ENCODE measurements at places on chromosomes 11 and 22.

DNA sequence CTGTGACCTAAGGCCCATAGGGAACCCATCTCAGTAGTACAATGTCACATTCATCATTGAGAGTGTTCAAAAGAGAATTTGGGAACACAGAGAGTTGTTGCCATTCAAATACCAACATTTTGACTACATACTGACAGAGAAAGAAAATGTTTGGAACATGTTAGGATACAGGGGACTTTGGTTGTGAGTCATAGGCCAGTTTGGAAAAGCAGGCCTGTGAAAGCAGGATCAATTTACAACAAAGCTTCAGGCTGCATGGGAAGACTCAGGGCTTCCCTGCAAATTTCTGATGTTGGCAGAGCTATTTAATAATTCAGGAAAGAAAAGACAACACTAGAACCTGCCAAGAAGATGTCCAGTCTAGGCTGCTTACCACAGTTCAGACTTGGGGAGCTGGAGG, 374 bp downstream of the NLRP10 start:
- no peak for DNase-seq

DNA sequence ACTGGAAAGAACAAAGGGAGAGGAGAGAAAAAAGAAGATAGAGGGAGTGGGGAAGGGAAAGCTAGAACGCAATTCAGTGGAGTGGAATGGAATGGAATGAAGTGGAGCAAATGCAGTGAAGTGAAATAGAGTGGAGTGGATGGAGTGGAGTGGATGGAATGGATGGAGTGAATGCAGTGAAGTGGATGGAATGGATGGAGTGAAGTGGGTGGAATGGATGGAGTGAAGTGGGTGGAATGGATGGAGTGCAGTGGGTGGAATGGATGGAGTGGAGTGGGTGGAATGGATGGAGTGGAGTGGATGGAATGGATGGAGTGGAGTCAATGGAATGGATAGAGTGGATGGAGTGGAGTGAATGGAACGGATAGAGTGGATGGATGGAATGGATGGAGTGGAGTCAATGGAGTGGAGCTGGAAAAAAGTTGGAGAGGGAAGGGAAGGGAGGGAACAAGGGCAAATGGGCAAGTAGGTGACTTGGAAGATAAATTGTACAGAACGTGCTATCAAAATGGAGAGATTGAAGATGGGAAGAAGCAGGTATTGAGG, 13.9 kb downstream of the IFITM10 start:
- no peak for DNase-seq

DNA sequence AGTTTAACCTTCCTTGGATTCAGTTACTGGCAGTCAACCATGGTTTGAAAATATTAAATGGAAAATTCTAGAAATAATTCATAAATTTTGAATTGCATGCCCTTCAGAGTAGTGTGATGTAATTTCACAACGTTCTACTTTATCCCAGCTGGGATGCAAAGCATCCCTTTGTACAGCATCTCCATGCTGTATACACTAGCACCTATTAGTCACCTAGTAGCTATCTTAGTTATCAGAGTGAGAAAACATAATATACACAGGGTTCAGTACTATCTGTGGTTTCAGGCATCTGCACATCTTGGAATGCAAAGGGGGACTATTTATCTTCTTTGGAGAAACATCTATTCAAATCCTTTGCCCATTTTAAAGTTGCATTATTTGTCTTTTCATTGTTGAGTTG, 30.8 kb downstream of the CBL start:
- no peak for DNase-seq

GRCh38 chr11:1761110-1761856, 2.4 kb downstream of the CTSD start:
- DNase-seq = no peak

All from activated T-cell treated with anti-CD3 and anti-CD28 coated beads, Interleukin-2, amount 50 U/mL, for 24 hours (primary cell).